ENCODE measurements at places on chromosomes 6 and 20.

DNA sequence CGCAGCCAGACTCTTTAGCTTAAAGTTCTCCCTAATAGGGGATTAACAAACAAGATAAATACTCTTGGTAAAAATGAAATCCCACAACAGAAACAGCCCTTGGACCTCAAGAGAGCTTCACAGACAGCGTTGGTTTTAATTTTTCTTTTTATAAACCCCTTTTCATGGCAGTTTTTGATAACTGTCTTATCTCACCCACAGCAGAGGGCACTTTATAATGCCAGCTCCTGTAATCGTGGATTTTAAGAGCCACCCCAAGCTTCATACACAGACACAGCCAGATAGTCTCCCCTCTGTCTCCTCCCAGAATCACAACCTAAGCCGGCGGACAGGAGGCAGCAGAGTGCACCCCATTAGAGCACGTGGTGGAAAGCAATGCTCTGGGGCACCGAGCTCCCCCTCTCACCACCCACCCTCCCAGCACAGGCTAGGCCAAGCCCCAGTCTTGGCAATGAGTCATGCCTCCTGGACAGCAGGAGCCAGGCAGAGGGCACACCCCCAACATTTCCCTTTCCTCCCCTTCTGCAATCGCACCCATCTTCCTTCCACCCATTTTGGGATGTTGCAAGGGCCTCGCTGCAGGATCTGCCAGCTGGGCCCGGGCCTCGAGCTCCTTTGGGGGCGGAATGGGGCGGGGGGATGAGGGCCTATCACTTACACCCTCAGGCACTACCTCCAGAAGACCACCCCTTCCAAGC, 2.4 kb downstream of the JAG1 start:
- DNase-seq: peak; percentile 80

GRCh38 chr6:15936503-15936902, 192.4 kb upstream of the MYLIP start:
- no peak for DNase-seq

DNA sequence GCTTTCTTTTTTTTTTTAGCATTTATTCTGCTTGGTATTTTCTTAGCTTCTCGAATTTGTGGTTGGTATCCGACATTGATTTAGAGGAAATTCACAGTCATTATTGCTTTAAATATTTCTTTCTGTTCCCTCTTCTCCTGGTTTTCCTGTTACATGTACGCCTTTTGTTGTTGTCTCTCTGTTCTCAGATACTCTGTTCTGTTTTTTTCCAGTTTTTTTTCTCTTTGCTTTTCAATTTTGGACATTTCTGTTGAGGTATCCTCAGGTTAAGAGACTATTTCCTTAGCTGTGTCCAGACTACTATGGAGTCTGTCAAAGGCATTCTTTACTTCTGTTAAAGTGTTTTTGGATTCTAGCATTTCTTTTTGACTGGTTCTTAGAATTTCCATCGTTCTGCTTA, 17.5 kb downstream of the STXBP5 start:
- DNase-seq: no peak

GRCh38 chr20:20692587-20692986, 19.9 kb downstream of the RALGAPA2 start:
- DNase-seq: no peak

- no peak for DNase-seq
Measured at GRCh38 chr20:63309261-63310071, 16.5 kb downstream of the COL20A1 start.

- no peak for DNase-seq
Measured at GRCh38 chr6:4242601-4243000, 107.2 kb upstream of the ECI2 start.

DNA sequence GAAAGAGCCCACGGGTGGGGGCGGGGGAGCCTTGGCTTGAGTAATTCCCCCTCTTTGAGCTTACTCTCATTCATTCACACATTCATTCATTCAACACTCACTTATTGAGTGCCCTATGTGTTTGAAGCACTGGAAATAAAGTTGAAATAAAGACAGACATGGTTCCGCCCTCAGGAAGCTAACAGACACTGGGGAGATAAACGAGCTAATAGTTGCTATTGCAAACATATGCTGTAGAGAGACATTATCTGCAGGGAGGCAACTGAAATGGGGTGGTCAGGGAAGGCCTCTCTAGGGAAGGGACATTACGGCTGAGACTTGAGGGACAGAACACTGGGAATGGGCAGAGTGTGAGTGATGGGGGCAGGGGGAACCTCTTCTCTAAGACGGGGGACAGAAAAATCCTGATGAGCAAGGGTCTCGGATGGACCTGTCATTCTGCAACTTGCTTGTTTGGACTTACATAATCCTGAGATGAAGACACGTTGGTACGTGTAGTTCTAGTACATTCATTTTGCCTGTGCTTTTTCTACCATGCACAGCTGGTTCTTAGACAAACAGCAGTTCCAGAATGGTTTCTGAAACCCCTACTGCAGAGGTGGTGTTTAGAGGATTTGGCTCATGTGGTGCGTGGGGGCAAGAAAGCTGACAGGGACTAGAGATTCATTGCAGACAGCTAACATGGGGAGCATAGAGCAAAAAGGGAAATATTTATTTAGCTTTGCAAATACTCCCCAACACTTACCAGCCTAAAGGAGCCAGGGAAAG, 71.1 kb upstream of the BLCAP start:
- no peak for DNase-seq

DNA sequence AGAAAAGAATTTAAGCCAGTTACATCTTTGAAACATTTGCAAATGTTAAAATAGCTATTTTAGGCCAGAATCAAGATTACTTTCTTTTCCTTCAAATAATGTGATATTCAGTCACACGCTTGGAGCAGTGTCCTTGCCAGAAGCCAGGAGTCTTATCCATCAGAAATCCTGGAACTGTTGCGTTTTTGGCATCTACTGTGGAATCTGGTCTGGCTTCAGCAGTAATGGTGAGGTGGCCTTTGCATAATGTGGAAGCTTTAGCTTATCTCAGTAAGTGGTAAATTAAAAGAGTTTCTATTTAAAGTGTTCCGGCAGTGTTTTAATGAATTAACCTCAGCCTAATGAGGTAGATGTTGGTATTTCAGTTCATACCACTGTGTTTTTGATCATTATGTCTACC, 97.6 kb downstream of the FIG4 start:
- no peak for DNase-seq

DNA sequence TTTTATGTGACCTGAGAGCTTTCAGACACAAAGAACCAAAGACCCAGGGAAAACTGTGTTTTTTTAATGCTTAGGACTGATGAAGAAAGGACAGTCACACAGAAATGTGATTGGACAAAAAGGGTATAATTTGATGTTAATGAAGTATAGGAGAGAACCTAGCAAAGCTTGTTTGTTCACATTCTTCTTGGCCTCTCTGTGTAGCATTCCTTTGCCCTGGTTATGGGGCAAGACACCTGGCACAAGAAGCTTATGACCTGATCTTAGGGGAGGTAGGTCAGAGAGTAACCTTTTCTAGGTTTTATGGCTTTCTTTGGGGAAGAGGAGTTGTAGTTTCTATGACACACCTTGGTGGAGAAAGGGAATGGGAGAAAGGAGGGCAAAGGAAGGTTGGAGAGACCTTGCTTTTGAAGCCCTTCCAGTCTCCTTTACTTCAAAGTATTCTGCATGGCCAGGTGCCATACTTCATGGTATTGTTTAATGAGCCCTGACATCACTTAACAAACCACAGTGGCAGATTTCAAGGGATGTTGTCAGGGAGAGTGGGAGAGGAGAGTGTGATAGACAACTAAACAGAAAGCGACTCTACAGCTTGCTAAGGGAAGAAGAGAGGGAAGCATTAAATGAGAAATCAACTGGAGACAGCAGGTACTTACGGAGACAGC, 701.8 kb upstream of the FLRT3 start:
- DNase-seq: no peak

DNA sequence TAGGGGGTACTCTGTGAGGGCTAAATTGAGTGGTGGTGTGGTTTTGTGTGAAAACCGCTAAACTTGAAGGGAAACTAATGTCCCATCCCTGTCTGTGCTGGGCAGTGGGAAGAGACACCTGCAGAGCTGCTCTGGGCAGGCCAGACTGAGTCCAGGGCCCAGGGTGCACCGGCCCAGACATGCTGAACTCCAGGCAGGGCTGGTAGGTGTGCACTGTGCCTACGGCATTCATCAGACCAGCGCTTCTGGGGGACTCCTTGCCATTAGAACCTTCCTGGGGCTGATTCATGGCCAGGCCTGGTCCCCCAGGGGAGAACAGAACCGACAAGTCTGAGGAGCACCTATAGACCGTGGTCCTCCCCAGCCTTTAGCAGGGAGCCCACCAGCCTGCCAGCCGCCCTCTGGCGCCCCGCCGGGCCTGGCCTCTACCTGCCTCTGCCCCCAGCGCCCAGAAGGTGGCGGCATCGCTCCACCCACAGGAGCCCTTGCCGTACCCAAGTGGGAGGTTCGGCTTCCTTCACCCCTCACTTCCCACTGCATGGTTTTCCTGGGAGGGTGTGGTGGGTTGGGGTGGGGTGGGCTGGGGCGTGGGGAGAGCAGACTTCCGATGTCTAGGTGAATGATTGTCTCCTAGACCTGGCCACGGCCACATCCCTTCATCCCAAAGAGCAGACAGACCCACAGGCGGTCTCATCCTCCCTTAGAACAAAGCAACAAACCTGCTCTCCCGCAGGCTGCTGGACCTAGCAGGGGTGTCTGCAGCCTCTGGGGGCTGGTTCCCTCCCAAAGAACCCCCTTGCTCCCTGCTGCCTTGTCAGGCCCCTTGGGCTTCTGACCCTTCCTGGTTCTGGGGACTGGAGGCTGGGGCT, 15.5 kb downstream of the CCDC167 start:
- DNase-seq: no peak

DNA sequence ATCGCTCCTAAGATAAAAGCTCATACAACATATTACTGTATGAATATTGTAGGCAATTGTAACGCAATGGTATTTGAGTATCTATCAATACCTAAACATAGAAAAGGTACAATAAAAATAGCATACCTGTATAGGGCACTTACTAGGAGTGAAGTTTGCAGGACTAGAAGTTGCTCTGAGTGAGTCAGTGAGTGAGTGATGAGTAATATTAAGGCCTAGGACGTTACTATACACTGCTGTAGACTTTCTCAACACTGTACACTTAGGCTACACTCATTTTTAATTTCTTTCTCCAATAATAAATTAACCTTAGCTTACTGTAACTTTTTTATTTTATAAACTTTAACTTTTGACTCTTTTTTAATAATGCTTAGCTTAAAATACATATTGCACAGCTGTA, 546.9 kb downstream of the HACE1 start:
- no peak for DNase-seq
